ENCODE measurements at places on chromosomes 6 and 20. TPM values are rescaled to one million over a fixed set of nuclear protein-coding genes. Genes with fewer than 3 reads are reported as not detected.
A peak's percentile ranks its signal among the peaks of the same experiment; 100 is the strongest.

DNA sequence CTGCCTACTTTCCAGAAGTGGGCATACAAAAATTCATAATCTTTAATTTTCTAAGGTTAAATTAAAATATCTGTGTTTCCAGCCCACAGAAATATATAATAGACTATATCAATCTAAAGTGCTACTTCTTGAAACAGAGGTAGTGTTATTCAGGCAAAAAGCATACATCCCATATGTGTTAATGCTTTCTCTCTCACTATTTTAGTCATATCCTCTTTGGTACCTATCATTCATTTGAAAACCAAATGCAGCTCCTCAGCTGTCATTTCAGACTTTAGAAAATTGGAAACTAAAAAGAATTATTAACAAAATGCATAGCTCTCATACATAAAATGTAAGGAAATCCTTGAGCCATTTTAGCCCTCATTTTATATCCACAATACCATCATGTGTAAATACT lies 925 bp downstream of the FHL5 start:
- H3K36me3 ChIP-seq, result no peaks in the 10 kb centered on the region
- no peaks in the 10 kb centered on the region for H3K4me1 ChIP-seq
- no peaks in the 10 kb centered on the region for H3K27me3 ChIP-seq
- H3K27ac ChIP-seq, result no peak overlapping the region
- no peak for DNase-seq

DNA sequence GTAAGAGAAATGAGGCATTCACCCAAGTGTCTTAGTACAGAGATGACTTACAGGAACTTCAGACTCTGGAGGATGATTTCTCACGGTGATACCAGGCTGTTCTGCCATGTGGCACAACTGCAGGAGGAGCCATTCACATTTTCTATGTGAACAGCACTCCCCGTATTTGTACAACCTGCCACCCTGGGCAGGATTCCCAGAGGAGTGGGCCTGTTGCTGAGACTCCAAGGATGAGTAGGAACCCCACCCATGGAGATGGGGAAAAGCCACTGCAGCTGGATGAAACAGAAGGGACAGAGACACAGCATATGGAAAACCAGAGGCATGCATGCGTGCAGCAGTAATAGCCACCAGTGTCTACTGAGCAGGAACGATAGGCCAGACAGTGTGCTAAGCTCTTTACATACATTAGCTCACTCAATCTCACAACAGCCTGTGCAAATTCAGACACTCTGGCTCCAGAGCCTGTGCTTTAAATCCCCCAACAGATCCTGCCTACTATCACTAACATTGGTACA lies 48.0 kb upstream of the PTPRT start:
- DNase-seq, result no peak
- no peaks in the 10 kb centered on the region for H3K4me1 ChIP-seq
- no peaks in the 10 kb centered on the region for H3K27me3 ChIP-seq
- H3K36me3 ChIP-seq, result no peaks in the 10 kb centered on the region
- no peak overlapping the region for H3K27ac ChIP-seq

GRCh38 chr6:37988696-37989095 lies 169.2 kb downstream of the ZFAND3 start:
- H3K27ac ChIP-seq, result peak overlapping the region; percentile 13
- H3K27me3 ChIP-seq, result no peaks in the 10 kb centered on the region
- H3K4me3 ChIP-seq, result no peak overlapping the region
- peaks cover 46% of the 10 kb centered on the region for H3K4me1 ChIP-seq
- no peak for DNase-seq
- no peaks in the 10 kb centered on the region for H3K36me3 ChIP-seq

DNA sequence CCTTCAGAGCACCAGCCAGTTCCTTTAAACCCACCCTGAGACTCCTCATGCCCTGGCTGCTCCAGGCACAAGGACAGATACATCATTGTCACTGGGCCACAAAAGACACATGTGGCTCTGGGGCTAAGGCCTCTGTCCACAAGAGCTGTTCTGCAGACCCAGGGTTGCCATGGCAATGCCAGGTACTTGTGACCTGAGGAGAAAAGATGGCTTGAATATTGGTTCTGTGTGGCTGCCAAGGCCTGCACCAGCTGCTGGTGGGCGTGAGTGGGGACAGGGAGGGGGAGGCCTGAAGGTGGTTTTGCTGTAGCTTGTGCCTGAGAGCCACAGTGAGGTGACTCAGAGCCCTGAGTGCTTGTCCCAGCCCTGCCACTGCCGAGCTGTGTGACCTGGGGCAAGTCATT lies 31.8 kb downstream of the SAYSD1 start:
- no peak overlapping the region for H3K27ac ChIP-seq
- peaks cover 2% of the 10 kb centered on the region for H3K27me3 ChIP-seq
- no peaks in the 10 kb centered on the region for H3K4me1 ChIP-seq
- DNase-seq, result no peak

- H3K4me3 ChIP-seq, result peak overlapping the region; percentile 94
- DNase-seq, result peak; percentile 62
- no peaks in the 10 kb centered on the region for H3K27me3 ChIP-seq
- H3K36me3 ChIP-seq, result peaks cover 29% of the 10 kb centered on the region
- H3K4me1 ChIP-seq, result peaks cover 27% of the 10 kb centered on the region
Measured at GRCh38 chr6:139373154-139373927, 1.1 kb downstream of the CITED2 start.

DNA sequence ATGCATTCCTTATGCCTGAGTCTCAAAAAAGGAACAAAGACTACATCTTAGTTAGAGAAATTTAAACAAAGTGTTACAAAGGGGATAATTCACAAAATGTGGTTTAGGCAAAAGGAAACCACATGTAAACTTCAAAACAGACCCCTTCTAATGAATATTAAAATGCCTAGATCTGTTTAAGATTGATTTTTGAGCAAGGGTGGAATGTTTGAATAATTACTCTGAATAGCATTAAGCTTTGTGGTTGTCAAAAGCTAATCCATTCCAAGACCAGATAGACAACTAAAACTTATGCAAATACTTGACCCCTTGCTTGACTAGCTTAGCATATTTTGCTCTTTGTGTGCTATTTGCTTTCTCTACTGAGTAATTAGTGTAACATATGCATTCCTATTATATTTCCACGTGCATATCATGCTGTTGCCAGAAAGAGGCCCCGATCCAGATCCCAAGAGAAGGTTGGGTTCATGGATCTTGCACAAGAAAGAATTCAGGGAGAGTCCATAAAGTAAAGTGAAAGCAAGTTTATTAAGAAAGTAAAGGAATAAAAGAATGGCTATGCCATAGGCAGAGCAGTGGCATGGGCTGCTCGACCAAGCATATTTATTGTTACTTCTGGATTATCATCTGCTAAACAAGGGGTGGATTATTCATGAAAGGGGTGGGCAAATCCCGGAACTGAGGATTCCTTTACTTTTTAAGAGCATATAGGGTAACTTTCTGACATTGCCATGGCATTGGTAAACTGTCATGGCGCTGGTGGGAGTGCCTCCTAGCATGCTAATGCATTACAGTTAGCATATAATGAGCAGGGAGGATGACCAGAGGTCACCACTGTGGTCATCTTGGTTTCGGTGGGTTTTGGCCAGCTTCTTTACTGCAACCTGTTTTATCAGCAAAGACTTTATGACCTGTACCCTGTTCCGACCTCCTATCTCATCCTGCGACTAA lies 1193.4 kb upstream of the EYS start:
- H3K4me3 ChIP-seq, result no peak overlapping the region
- H3K27me3 ChIP-seq, result no peaks in the 10 kb centered on the region
- no peaks in the 10 kb centered on the region for H3K4me1 ChIP-seq

DNA sequence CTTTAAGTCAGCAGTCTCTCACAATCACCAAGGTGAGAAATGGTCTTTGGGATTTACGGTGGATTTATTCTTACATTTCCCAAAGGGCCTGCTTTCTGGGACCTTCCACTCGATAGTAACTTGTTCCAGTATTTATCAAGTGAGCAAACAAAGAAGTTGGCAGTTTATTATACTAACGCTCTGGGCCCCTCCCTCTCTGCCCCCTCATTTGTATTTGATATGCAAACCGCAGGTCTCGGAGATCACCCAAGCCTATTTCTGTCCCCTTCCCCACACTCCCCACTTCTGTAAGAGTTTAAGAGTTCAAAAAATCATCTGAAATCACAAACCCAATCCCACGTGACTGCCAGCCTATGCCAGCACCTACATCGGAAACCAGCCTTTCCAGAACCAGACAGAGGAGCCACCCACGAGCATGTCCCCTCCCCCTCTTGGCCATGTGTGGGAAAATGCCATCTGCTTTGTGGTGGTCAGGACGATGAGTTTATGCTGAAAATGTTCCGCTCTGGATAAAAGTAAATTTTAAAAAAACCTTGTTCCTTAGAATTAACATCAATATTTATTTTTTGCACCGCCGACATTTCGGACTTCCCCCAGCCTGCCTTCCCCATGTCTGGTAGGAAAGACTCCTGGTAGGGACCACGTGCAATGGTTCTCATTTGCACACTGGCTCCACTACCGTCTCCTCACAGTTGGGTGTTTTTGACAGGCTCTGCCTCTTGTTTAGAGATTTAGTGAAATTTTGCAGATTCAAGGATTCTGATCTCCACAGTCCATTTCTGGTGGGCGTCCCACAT lies 281.0 kb downstream of the TFAP2C start:
- H3K27ac ChIP-seq, result no peak overlapping the region
- no peaks in the 10 kb centered on the region for H3K4me1 ChIP-seq
- H3K36me3 ChIP-seq, result no peaks in the 10 kb centered on the region
- DNase-seq, result no peak

DNA sequence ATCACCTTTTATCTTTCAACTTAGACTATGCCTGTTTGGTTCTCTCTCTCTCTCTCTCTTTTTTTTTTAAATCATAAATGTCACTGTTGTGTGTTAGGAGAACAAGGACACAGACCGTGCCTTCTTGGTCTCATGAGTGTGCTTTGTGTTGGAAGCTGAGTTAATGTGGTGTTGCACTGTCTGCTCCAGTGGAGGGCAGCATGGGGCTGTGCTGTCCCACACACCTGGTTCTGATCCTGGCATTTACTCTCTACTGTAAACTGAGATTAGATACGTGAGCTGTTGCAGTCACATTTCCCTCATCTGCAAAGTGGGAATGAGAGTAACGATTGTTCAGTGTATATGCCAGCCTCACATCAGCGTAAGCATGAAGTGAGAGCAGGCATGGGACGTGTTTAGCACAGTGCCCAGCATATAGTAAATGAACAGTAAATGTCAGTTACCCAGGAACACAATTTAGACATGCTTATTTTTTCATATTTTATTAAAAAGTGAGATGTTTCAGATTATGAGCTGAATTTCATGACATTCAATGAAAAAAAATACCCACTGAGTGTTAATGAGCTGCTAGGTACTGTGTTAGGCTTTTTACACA lies 161.1 kb downstream of the FARS2 start:
- no peak overlapping the region for H3K27ac ChIP-seq
- no peaks in the 10 kb centered on the region for H3K27me3 ChIP-seq
- DNase-seq, result peak; percentile 78
- no peaks in the 10 kb centered on the region for H3K36me3 ChIP-seq
- no peaks in the 10 kb centered on the region for H3K4me1 ChIP-seq

DNA sequence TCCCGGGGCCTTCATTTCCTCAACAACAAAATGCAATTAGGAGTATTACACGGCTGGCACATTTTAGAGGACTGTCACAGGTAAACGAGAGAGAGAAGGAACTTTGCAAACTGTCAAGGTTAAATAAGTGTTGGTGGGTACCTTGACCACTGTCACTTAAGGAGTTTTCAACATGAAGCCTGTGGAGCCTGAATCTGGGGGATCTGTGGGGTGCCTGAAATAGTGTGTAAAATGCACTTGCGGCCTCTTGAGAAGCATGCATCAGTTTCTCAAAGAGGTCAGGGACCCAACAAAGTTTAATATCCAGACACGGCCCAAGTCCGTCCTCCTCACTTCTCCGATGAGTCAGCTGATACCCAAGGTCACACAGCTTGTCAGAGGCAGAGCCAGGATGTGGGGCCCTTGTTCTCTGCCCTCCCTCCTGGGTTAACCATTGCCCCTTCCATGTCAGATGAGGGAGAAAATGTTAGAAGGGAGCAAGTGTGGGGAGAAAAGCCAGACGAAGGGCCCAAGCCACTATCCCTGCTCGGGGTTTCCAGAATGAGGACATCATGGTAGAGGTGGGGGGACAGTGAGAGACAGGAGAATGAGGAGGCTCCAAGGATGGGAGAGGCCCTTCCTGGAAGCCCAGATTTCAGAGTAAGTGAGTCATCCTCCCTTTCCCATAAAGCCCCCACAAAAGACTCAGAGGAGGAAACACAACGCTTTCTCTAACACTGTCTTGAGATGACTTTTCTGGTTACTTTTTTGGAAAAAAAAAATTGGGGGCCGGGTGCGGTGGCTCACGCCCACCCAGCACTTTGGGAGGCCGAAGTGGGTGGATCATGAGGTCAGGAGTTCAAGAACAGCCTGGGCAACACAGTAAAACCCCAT lies 42.2 kb downstream of the C6orf132 start:
- H3K4me1 ChIP-seq, result peaks cover 28% of the 10 kb centered on the region
- no peak overlapping the region for H3K4me3 ChIP-seq
- peak overlapping the region; percentile 79 for H3K27ac ChIP-seq
- H3K27me3 ChIP-seq, result no peaks in the 10 kb centered on the region

GRCh38 chr6:64243618-64244017 lies 608.0 kb downstream of the PHF3 start:
- H3K27ac ChIP-seq, result no peak overlapping the region
- H3K4me3 ChIP-seq, result no peak overlapping the region
- no peak for DNase-seq
- no peaks in the 10 kb centered on the region for H3K27me3 ChIP-seq
- no peaks in the 10 kb centered on the region for H3K36me3 ChIP-seq

DNA sequence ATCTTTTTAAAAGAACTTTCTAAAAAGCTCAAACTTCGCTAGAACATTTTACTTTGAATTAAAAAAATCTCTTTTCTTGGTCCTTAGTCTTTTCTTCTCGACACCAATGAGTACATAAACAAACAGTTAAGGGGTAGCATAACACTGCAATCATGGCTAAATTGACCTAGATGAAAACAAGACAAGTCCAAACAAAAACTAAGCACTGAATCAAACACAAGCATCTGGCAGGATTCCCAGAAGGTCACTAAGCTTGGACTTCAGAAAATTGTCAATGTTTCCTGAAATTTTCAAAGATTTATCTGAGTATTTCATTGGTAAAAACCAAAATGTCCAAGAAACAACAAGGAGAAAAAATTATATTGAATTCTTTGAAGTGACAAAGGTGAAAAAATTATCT lies 5.0 kb downstream of the COL21A1 start:
- peaks cover 5% of the 10 kb centered on the region for H3K4me1 ChIP-seq
- no peak for DNase-seq
- H3K27me3 ChIP-seq, result no peaks in the 10 kb centered on the region
- H3K36me3 ChIP-seq, result no peaks in the 10 kb centered on the region

DNA sequence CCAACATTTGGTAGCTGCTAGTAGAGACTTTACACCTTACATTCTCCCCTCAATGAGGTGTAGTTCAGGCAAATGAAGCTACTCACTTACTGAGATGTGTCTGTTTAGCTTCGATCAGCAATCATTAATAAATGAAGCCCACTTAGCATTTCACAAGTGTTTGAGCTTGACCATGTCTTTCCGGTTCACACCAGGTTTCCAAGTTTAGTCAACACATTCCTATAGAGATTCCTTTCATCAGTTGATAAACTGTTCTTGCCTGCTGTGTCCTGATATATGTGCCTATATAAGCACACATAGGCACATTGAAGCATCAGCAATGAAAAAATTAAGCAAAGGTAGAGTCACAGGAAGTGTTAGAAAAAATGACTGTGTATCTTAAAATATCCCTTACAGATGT lies 150.0 kb downstream of the BTBD3 start:
- H3K27me3 ChIP-seq, result no peaks in the 10 kb centered on the region
- no peak overlapping the region for H3K27ac ChIP-seq
- no peaks in the 10 kb centered on the region for H3K4me1 ChIP-seq
- H3K36me3 ChIP-seq, result no peaks in the 10 kb centered on the region

Gene SLC2A10
- 47.4 TPM for total RNA-seq

Gene GLP1R
- total RNA-seq, result not detected

Data from osteoblast (primary cell).